ENCODE measurements at places on chromosomes 4 and X.

- DNase-seq: no peak
These were observed 605 bp upstream of the CDKL2 start for GRCh38 chr4:75630937-75631329.

GRCh38 chrX:2576793-2577192, 76.0 kb upstream of the DHRSX start:
- no peak for DNase-seq

DNA sequence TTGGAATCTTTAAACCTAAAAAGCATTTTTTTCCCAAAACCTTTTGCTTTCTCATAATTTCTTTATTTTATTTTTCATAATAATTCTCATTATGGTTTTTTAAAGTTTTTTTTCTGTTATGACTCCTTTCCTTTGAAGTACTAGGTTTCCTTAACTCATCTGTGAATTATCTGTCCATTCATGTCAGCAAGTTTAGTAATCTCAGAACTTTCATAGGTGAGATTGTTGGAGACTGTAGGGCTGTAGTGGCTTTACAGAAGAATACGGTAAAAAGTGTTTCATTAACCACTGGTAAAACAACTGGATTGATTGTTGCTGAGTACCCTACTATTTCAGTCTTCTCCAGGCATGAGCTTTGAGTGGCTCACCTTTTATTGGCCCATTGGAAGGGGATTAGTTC, 361.7 kb upstream of the PPP1R2C start:
- no peak for DNase-seq

GRCh38 chr4:10321931-10322330, 135.3 kb downstream of the ZNF518B start:
- DNase-seq: no peak

- DNase-seq: no peak
These were observed 158.5 kb upstream of the ARSJ start for GRCh38 chr4:114137984-114138383.

GRCh38 chr4:37243051-37243450, 1.5 kb upstream of the NWD2 start:
- peak; percentile 38 for DNase-seq

DNA sequence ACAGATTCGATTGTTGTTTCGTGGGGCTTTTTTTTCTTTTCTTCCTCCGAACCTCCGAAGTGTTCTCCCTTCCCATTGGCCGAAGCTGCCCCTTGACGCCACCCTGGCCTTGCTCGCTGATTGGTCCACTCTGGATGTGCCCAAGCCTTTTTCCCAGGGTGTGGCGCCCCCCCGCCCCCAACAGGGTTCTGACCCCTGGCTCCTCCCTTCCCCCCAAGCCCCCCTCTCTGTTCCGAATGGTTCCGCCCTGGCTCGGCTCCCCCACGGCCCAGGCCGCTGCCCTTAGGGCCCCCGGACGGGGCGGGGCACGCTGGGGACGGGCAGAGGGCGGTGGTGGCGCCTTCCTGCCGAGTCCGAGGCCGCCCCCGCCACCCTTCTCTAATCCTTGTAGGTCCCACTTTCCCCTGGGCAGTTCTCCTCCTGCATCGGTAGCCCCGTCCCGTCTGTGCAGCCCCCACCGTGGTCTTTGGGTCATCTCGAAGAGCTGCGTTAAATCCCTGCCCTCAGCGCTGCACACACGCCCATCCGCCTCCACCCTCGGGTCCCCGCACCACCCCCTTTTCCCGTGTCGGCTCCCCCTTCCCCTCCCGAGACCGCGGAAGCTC, 25.5 kb downstream of the UTP14A start:
- DNase-seq: peak; percentile 93

GRCh38 chr4:82975792-82976191, 34.8 kb downstream of the LIN54 start:
- DNase-seq: no peak

GRCh38 chrX:19904778-19905367, 17.5 kb upstream of the SH3KBP1 start:
- peak; percentile 33 for DNase-seq

DNA sequence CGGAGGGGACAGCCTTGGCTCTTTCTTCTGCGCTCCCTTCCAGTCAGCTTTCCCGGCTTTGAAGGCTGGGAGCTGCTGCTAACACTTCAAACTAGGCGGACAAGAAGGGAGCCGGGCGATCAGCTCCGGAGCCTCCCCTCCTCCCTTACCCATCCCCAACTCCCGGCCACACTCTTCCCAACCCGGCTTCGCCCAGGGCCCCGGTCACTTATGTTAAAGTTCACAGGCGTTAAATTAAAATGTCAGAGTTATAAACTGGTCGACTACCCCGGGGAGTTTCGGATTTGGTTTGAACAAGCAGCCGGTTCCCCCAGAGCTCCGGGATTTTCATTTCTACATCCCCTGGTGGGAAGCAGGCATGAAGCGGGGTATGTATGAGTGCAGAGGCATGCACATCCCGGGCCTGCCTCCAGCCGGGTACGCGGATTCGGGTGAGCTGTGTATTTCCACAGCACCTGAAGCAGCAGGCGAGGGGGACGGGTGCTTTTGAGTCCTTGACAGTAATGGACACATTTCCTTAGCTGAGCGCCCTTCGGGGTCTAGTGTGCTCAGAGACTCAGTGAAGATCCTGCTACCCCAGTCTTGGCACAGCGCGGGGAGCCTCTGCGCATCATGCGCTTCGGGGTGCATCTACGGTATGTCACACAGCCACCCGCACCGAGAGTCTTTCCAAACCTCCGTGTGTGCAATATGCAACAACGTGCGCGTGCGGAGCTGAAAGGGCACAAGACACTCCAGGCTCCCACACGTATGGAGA, 880 bp downstream of the UNC5C start:
- DNase-seq: peak; percentile 71

DNA sequence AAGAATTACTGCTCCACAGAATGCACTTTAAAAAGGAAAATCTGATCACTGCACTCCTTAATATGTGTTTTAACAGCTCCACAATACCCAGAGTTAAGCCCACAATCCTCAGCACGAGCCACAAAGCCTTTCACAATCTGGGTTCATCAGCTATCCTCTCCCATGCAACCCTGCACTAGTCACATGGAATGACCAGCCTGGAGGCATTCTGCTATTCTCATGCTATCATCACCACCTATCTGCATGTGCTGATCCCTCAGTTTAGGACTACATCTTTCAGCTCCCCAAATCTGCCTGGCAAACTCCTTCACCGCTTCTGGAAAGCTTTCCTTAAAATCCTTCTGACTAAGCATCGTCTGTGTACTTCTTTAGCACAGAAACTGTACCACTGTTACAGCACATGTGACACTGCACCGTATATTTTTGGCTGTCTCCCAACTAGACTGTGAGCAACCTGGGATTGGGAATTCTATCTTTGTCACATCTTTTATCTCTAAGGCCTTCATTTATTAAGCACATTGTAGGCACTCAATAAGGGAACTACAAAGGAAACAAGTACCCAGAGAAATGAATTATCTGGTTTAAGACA, 18.3 kb upstream of the EIF1AX start:
- no peak for DNase-seq

- DNase-seq: no peak
These were observed 19.2 kb downstream of the ZFYVE28 start for GRCh38 chr4:2399216-2399615.
